ENCODE measurements at places on chromosomes 7 and 10. TPM values are rescaled to one million over a fixed set of nuclear protein-coding genes. Genes with fewer than 3 reads are reported as not detected.

DNA sequence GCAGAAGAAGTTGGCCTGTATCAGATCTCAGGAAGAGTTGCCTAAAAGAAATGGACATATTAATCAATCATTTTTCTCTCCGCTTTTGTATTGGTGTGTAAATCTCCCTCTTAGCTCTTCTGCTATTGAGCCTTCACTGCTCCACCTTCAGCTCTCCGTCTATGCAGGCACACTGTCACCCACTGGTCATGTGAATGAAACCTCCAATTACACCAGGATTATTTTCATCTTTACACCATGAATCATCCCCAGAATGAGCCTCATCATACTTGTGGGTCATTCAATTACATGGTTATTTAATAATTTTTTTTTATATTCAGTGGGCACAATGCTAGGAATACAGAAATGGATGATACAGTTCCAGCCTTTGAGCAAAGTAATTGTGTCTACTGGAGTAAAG is 92.6 kb downstream of the LRRC4 start:
- H3K4me3 ChIP-seq = no peak overlapping the region
- H3K27me3 ChIP-seq = no peaks in the 10 kb centered on the region
- no peaks in the 10 kb centered on the region for H3K4me1 ChIP-seq
- H3K27ac ChIP-seq = no peak overlapping the region
- peaks cover 6% of the 10 kb centered on the region for H3K36me3 ChIP-seq
- no peak for DNase-seq

DNA sequence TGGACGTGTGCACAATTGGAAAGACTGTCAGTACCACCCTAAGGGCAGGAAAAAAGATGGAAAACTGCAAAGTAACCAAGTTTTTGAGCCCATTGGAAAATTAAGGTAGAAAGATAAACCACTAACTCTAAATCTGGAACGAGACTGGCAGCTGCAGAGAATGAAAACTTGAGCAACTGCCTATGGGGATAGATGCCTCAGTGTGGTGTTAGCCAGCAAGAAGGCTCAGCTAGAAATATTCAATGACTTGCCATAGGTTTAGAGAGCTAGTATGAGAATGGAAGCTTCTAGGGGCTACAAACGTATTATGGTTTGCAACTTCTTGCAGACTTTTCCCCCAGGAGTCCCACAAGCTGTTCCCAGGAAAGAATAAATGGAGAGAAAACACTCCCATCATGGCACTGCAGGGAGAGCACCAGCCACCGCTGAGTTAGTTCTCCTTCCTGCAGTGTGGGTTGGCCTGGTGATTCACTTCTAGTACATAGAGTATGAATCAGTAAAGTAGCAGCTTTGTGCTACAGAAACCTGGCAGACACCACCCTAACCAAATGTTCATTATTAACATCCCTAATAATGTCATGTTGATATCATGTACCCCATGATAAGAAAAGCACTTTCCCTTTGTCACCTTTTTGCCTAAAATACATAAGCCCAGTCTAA is 372.4 kb upstream of the VWC2 start:
- no peaks in the 10 kb centered on the region for H3K36me3 ChIP-seq
- no peaks in the 10 kb centered on the region for H3K27me3 ChIP-seq
- DNase-seq = no peak
- no peak overlapping the region for H3K27ac ChIP-seq

LRIT1 gene
- total RNA-seq = not detected

SCART1 gene
- 11.2 TPM for total RNA-seq

CCDC146 gene
- total RNA-seq = 16.0 TPM
